Heart left ventricle (tissue), 16 donors: ENCODE measurements at places on chromosomes 4 and X. TPM values are rescaled to one million over a fixed set of nuclear protein-coding genes. Genes with fewer than 3 reads are reported as not detected.

DNA sequence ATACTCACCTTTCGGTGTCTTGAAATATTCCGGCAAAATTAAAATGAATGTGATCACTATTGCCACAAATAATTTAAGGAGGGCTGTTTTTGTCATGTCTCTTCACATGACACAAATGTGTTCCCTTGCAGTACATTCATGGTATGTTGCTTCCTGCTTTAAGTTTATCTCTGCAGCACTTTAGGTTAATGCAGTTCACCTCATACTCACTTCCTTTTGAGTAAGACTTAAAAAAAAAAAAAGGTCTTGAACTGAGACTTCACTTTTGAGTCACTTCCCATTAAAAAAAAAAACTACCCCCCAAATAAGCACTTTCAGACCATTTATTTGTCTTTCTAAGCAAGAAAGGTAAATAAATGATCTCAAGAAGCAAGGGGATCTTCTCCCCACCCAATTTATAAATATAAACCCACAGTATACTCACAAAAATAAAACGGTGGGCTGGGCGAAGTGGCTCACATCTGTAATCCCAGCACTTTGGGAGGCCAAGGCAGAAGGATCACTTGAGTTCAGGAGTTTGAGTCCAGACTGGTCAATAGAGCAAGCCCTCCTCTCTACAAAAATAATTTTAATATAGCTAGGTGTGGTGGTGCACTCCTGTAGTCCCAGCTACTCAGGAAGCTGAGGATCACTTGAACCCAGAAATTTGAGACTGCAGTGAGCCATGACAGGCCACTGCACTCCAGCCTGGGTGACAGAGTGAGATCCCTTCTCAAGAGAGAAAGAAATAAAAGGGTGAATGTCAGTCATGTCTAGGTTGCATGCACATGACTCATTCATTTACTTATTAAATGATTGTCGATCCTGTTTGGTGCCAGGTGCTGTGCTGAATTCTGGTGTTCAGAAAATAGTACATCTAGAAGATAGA lies at the start of gene TMEM156:
TMEM156 (minus strand) TSS at position 192 of the 868 bp plus-strand sequence; CDS start at position 96, 96 bp downstream.
- no peak for DNase-seq

GRCh38 chr4:156999175-156999517 lies 27.5 kb upstream of the PDGFC start:
- peak; percentile 29 for DNase-seq

IL2RG gene
- 2.7 TPM for total RNA-seq

UBA6 gene
- total RNA-seq = 25.1 TPM

DNA sequence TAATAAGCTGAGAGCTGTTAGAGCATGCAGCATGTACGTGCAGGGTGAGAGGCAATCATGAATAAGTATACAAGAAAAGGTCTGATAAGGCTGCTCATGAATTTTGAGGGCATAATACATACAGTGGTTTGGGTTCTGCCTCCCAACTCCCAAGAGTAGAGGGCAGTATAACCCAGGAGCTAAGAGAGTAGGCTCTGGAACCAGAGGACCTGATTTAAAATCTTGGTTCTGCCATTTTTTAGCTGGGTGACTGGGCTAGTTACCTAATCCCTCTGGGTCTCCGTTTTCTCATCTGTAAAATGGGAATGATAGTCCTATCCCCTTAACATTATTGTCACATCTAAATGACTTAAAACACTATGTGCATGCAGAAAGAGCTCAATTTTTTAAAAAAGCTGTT lies 85.3 kb downstream of the LNX1 start:
- no peak for DNase-seq

SH3D19 gene
- total RNA-seq = 158 TPM

MAGEA4 gene
- total RNA-seq = not detected

- peak; percentile 10 for DNase-seq
These were observed 143.6 kb downstream of the TMEM164 start for GRCh38 chrX:110146521-110146920.

DNA sequence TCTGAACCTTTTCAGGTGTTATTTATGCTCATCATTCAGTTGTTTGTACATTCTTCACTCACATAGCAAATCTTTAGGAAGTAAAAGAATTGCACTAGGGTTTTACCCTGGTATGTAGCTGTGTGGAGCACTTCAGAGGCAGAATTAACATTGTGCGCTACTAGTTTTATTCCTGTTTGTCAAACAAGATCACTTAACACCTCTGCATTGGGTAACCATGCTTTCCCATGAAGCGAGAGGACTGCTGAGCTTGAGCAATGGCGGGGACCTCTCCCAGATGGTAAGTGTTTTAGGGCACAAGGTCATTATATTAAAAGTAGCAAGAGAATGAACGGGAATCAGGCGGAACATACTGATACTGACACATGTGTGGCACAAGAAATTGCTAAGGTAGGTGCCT lies 59.2 kb downstream of the SHROOM3 start:
- DNase-seq = no peak

TMPRSS11F gene
- total RNA-seq = not detected

- no peak for DNase-seq
These were observed 67.0 kb downstream of the SLC7A11 start for GRCh38 chr4:138174981-138175794.

TREX2 gene
- 0.40 TPM for total RNA-seq

TRPC3 gene
- total RNA-seq = 0.29 TPM

- DNase-seq = no peak
These were observed 5.3 kb downstream of the SLAIN2 start for GRCh38 chr4:48346594-48346993.

DNA sequence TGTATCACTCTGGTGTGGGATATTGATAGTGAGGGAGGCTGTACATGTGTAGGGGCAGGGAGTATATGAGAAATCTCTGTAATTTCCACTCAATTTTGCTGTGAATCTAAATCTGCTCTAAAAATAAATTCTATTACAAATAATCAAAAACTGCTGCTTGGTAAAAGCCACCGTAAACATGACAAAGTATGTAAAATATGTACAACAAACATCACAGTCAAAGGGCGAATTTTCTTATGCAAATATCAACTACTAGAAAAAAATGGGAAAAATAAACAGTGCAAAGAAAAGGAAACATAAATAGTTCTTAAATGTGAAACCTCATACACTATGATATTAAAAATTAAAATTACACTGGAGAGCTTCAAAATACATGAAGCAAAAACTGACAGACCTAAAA lies 105.1 kb upstream of the DCLK2 start:
- no peak for DNase-seq

- DNase-seq = no peak
These were observed 30.2 kb upstream of the CYP4V2 start for GRCh38 chr4:186161138-186161537.

- no peak for DNase-seq
These were observed 3.9 kb upstream of the SAT1 start for GRCh38 chrX:23779025-23779424.

CXorf49 gene
- total RNA-seq = not detected

GRCh38 chrX:63350465-63350877 lies 661 bp downstream of the SPIN4 start:
- DNase-seq = no peak

NWD2 gene
- 0.03 TPM for total RNA-seq

FOXR2 gene
- total RNA-seq = not detected

RIPPLY1 gene
- total RNA-seq = not detected

- no peak for DNase-seq
These were observed 2.1 kb upstream of the STS start for GRCh38 chrX:7145454-7145853.

MAP7D2 gene
- 0.35 TPM for total RNA-seq
